ENCODE measurements at places on chromosomes 6 and 20.

GRCh38 chr6:75261299-75261698 is 17.7 kb upstream of the COX7A2 start:
- no peak for DNase-seq

DNA sequence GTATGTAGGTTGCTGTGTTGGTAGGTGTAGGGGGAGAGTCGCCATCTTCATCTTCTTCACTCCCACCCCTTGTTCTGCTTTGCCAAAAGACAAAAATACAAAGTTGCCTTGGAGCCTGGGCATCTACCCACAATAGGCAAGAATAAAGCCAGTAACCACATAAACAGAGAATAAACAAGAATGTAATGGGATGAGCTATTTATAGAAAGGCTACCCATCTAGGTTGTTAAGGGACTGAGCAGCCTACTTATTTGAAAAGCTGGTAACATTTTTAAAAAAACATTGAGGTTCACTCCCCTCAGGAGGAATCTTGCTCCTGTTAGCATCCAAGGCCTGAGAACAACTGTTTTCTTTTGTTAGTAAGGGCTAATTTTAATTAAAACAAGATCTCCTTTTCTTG is 301.4 kb upstream of the STXBP5 start:
- DNase-seq: no peak

DNA sequence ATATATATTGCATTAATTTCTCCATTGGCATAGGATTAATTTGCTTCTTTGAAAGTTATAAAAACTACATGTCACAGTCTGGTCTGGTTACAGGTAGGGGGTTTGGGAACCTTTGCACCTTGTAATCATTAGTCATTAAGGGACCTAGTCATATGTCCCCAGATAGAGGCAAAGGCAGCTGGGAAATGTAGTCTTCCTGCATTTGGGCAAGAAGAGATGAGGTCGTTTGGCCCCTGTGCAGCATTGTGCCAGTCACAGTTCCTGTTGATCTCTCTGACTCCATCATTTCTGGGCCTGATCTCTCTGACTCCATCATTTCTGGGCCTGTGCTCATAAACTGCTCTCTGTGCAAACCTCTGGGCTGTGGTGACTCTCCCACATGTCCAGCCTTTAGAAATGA is 73.2 kb downstream of the BCKDHB start:
- DNase-seq: no peak

- DNase-seq: no peak
Observed at GRCh38 chr6:2119275-2119674, 126.1 kb downstream of the GMDS start.
